ENCODE measurements at places on chromosomes 11 and 22.

- DNase-seq = no peak
These were observed 12.7 kb downstream of the OR51B4 start for GRCh38 chr11:5288906-5289550.

DNA sequence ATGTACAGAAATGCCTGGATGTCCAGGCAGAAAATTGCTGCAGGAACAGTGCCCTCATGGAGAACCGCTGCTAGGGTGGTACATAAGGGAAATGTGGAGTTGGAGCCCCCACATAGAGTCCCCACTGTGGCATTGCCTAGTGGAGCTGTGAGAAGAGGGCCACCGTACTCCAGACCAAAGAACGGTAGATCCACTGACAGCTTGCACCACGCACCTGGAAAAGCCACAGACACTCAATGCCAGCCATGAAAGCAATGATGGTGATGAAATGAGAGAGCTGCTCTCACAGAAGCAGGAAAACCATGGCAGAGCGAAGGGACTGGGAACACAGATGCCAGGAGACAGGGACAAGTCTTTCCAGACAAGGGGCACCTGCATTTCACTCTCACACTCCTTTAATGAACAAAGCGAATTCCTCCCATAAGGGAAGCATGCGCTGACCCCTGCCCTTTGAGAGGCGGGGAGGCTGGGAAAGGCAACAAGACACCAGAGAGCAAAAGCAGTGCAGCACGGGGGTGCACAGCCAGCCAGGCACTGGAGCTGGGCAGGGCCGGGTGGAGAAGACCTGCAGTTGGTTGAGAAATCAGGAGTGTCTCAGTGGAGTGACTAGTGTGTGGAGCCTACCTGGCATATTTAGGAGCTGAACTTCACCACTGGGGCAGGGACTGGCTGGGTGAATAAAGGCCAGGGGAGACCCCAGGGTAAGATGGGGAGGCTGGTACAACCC, 1025.2 kb downstream of the TBC1D22A start:
- DNase-seq = no peak

DNA sequence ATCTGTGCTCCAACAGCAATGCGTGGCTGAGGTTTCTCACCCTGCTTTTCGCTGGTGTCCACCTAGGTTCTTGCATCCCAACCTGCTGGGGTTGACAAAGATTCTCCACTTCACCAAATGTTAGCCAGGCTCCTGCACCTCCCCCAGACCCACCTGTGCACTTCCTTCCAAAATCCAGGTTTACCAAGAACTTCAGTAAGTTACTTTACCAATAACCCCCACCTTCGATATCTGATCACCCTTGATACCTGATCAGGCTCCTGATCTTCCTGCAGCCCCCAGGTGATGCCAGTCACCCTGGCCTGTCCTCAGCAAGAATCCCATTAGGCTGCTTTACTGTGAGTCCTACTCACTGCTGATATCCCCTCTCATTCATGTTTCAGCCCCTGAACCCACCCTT, 1203.4 kb downstream of the TBC1D22A start:
- no peak for DNase-seq

DNA sequence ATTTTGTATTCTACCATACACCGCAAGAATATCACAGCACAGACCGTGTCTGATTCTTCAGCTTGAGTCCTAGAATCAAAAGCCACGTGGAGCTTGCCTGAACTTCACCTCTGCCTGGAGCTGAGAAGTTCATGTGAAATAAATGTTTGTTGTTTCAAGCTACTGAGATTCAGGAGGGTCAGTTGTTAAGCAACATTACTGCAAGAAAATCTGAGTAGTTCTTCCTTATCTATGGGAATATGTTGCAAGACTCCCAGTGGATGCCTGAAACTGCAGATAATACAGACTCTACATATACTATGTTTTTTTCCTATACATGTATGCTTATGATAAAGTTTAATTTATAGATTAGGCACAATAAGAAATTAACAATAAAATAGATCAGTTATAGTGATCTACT, 995.3 kb downstream of the TBC1D22A start:
- no peak for DNase-seq

DNA sequence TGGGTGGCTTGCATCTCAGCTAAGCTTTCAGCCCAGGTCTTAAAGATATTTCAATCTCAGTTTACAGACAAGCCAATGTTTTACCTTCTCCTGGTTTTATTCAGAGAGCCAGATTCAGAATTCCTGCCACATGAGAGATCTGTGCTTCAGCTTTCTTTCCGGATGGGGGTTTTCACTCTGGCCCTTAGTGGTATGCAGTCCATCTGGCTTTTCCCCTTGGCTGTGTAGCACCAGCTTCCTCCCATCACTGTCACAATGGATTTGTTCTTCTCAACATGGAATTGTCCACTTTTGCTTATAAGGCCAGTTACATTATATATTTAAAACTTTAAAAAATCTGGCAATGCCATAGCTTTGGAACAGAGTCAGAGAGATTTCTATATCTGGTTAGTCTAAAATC, 303.9 kb downstream of the ETS1 start:
- DNase-seq = no peak

DNA sequence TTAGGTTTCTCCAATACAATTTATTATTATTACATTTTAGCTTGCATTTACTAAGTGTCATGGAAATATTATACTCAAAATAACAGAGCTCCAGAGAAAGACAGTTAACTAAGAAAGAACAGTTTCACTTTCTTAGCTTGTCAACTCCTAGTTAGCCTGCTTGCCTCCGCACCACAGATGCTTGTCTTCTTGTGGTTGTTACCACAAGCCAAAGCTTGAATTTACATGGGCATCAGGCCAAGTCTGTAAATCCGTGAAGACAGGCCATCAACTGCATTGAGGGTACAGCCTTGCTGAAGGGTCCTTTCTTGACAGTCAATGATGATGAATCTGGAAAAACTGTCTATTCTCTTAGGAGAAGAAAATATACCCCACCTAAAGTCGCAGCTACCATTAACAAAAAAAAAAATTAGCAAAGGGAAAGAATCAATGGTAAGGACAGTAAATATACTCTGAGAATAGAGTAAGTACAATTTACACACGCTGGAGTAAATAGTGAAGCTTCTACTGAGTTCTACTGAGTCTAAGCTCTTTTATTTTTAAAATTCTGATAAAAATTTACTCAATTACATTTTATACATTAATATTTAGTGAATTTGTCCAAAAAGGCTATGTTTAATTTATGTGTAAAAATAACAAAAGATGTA, 15.6 kb upstream of the DENND5A start:
- DNase-seq = peak; percentile 71

DNA sequence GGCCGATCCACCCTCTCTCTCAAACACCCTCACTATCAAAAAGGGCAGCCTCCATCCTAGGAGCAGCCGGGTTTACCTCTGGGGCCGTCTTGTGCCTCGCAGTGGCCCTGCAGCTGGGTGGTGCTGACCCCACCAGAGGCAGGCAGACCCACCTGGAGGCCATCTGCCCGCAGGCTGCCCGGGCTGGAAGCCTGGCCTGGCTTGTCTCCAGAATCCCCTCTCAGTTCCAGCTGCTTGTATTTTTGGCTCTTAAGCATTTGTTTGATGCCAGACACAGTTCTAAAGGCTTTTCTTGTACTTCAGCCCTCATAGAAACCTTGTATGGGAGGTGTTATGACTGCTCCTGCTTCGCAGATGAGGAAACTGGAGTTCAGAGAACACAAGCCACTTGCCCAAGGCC, 4.2 kb upstream of the NFAM1 start:
- DNase-seq = peak; percentile 79

GRCh38 chr11:132244846-132245245, 874.4 kb downstream of the NTM start:
- peak; percentile 40 for DNase-seq

DNA sequence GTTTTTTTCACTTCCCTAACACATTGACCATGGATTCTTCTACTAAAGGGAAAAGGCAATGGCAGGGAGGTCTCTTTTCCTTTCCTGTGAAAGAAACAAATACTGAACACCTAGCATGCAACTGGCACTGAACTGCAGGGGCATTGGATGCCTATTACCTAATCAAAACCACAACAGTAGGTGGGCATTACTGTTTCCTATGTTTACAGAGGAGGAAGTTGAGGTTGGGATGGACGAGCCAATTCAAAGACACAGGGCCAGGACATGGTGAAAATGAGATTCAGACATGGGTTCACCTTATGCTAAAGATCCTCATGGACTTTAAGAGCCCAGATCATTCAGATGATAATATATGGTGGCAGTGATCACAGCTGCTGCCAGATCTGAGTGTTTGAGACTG, 407.0 kb downstream of the MIAT start:
- DNase-seq = no peak

DNA sequence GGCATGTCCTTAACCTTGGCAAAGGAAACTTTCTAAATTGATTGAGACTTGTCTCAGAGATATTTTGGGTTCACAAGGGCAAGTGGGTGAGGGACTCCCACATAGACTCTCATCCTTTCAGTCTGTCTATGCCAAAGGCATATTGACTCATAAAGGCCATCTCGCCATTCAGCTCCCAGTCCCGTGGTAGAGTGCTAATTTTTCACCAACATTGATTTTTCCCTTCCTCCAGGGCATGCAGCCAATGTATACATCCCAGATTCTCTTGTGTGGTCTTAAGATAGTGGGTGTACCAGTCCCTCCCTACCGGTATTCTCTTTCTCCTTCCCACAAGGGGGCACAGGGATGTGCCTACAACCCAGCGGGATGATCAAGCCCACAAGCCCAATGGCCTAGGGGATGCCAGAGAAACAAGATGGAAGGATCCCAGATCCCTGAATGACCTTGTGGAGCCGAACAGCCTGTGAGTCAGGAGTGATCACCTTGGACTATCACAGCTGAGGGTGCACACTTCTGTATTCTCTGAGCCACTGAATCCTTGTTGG, 7.9 kb downstream of the C11orf96 start:
- no peak for DNase-seq

GRCh38 chr11:104713401-104713800, 184.9 kb downstream of the CASP12 start:
- no peak for DNase-seq

GRCh38 chr11:26418386-26418912, 86.5 kb downstream of the ANO3 start:
- DNase-seq = no peak

GRCh38 chr11:88208745-88209144, 33.5 kb upstream of the RAB38 start:
- DNase-seq = no peak

GRCh38 chr11:78752494-78752893, 177.8 kb upstream of the NARS2 start:
- DNase-seq = no peak

GRCh38 chr11:46616551-46617133, 385 bp downstream of the HARBI1 start:
- DNase-seq = peak; percentile 51

GRCh38 chr22:42994917-42995562, 19.9 kb downstream of the PACSIN2 start:
- no peak for DNase-seq

GRCh38 chr11:3685923-3686322, 14.7 kb upstream of the CHRNA10 start:
- DNase-seq = peak; percentile 16

GRCh38 chr11:71563406-71563805, 2.0 kb upstream of the KRTAP5-10 start:
- DNase-seq = no peak

DNA sequence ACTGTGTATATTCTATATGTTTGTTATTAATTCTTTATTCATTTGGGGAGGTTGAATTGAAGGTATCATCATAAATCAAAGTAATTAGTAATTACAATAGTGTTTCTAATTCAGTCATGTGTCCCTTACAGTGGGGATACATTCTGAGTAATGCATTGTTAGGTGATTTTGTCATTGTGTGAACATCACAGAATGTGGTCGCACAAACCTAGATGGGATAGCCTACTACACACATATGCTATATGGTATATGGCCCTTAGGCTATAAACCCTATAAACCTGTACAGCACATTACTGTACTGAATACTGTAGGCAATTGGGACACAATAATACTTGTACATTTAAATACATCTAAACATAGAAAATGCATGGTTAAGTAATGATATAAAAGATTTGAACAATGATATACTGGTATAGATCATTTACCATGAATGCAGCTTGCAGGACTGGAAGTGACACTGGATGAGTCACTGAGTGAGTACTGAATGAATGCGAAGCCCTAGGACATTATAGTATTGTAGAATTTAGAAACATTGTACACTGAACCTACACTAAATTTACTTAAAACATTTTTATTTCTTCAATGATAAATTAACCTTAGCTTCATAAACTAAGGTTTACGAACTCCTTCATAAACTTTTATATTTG, 936.2 kb upstream of the CHORDC1 start:
- no peak for DNase-seq

DNA sequence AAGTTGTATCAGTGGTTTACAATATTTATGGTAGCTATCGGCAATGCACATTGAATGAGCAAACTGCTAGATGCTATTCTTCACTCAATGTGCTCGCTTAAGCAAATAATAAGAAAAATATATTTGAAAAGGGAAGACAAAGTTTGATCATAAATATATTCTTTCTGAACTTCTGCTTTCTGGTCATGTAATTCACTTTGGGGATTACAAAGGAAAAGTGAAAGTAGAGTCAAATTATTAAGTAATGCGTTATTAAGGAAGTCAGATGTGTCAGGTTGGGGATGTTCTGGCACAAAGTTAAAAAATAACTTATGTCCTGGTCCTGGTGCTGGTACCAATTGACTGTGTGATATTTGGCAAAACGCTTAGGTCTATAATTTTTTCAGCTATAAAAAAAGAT, 98.0 kb upstream of the TRIM77 start:
- no peak for DNase-seq

DNA sequence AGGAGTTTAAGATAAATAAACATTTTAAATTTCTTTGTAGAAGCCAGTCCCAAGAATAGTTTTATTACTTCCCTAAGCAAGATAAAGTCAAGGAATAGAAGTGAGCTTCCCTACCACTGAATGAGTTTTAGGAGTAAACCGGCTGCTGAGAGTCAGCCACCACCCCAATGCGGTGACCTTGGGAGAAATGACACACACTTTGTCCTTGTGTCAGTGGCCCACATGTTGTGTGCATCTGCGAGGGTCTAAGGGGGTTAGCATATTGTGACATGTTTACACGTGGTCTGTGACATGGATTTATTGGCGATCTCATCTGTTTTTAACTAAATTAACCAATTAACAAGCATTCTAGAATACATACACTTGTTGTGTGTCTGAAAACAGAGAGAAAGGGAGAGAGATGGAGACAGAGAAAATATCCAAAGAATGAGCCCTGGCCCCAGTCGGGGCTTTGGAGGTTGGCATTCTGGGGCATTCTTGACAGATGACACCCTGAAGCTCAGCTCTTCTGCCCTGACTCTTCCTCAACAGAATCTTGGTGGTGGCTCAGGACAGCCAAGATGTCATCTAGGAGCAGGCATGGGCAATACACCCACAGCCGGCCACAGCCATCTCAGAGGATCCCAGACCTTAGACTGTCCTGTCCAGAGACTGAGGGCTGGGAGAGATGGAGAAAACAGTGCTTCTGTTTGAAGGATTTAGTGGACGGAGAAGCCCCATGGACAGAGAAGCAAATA, 29.7 kb upstream of the TMPRSS4 start:
- DNase-seq = no peak
